ENCODE measurements at places on chromosomes 11 and 22. TPM values are rescaled to one million over a fixed set of nuclear protein-coding genes. Genes with fewer than 3 reads are reported as not detected.

The NXPE4 gene
- total RNA-seq = not detected

The NXPE1 gene
- not detected for total RNA-seq

The TUBA8 gene
- 0.33 TPM for total RNA-seq

The VSIG10L2 gene
- 0.09 TPM for total RNA-seq

The TRPC6 gene
- 44.4 TPM for total RNA-seq

The SLC25A22 gene
- 5.2 TPM for total RNA-seq

The GGT5 gene
- 8.9 TPM for total RNA-seq

The APLNR gene
- total RNA-seq = not detected

The TAF1D gene
- 112 TPM for total RNA-seq

The GRAMD1B gene
- total RNA-seq = 3.0 TPM

The ARHGAP8 gene
- 0.09 TPM for total RNA-seq

The MPST gene
- total RNA-seq = 110 TPM

The PATE4 gene
- total RNA-seq = not detected

The DKK3 gene
- 305 TPM for total RNA-seq

The TIMP3 gene
- total RNA-seq = 523 TPM

The SEZ6L gene
- not detected for total RNA-seq

The AMOTL1 gene
- 51.0 TPM for total RNA-seq

The TMEM109 gene
- 78.5 TPM for total RNA-seq

The IL18 gene
- total RNA-seq = not detected

The CD151 gene
- total RNA-seq = 587 TPM

The NOX4 gene
- 76.3 TPM for total RNA-seq
